COLO829 (cell line): ENCODE measurements at places on chromosomes 7 and 10.
A peak's percentile ranks its signal among the peaks of the same experiment; 100 is the strongest.

- DNase-seq, result no peak
These were observed 178.6 kb upstream of the GALNT17 start for GRCh38 chr7:70953331-70953741.

GRCh38 chr10:101397140-101397539 is 43.2 kb downstream of the BTRC start:
- peak; percentile 17 for DNase-seq

DNA sequence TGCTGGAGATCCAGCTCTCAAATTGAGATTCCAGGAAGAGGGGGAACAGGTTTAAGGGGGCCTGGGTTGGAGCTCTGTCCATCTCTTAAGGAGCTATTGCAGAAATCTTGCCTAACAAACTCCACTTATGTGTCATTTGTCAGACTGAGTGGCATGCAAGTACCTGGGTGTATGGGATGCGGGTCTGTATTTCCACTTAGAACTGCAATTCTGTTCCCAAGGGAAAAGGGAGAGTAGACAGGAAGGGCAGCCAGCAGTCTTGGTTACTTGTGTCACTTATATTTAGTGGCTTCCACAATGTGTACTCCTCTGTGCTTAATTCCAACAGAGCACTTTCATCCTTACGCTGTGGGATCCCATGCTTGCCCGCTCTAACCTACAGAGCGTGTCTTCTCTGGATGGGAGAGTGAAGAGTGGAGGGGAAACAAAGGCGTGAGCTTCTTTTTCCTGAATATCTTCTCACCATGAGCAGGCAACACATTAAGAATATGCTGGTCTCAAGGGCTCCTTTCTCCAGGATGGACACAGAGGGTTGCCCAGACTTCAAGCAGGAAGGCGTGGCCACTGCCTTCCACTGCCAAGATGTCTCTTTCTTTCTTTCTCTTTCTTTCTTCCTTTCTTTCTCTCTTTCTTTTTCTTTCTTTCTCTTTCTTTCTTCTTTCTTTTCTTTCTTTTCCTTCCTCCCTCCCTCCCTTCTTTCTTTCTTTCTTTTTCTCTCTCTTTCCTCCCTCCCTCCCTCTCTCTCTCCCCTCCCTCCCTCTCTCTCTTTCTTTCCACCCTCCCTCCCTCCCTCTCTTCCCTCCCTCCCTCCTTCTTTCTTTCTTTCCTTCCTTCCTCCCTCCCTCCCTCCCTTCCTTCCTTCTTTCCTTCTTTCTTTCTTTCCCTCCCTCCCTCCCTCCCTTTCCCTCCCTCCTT is 153.8 kb upstream of the TNS3 start:
- no peak for DNase-seq

GRCh38 chr10:125084191-125084613 is 76.2 kb downstream of the CTBP2 start:
- DNase-seq, result peak; percentile 15

GRCh38 chr7:28954946-28955345 is 3.2 kb downstream of the TRIL start:
- no peak for DNase-seq

DNA sequence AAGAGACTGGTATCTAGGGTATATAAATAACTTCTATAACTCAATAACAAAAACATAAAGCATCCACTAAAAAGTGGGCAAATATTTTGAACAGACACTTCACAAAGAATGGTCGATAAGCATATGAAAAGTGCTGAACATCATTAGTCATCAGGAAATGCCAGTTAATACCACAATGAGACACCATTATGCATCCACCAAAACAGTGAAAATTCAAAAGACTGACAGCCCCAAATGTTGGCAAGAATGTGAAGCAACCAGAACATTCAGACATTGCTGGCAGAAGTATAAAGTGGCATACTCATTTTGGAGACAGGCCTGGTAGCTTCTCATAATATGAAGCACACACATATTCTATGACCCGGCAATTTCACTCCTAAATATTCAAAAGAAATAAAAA is 26.5 kb upstream of the GSAP start:
- DNase-seq, result no peak

- no peak for DNase-seq
These were observed 10.8 kb upstream of the POLM start for GRCh38 chr7:44093102-44093641.

- DNase-seq, result no peak
These were observed 13.1 kb downstream of the PLEKHA1 start for GRCh38 chr10:122387572-122387971.

DNA sequence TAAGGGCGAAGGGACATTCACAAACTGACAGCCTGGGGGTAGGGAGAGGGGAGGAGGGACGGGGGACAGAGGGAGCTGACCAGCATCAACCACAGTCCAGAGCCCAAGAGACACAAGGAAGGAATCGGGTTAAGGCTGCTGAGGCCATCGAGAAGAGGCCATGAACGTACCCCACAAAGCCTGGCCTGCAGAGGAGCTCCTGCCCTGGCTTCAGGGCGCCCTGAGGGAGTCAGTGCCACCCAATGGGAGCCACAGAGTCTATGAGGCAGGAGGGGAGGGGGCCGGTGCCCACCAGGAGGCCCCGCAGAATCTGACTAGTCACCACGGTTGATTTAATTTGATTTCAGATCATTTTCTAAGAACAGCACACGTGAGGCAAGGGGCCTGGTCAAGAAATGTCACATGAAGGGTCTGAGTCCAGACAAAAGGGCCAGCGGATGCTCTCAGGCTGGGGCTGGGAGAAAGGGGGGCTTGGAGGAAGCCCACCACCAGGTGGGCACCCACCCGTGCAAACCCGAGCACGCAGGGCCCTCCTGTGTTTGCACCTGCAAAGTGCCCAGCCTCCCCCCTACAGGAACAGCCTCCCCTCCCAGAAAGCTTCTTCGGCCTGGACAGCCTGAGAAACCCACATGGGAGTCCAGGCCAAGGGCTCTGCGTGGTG is 40.4 kb downstream of the CAMK2B start:
- DNase-seq, result no peak

DNA sequence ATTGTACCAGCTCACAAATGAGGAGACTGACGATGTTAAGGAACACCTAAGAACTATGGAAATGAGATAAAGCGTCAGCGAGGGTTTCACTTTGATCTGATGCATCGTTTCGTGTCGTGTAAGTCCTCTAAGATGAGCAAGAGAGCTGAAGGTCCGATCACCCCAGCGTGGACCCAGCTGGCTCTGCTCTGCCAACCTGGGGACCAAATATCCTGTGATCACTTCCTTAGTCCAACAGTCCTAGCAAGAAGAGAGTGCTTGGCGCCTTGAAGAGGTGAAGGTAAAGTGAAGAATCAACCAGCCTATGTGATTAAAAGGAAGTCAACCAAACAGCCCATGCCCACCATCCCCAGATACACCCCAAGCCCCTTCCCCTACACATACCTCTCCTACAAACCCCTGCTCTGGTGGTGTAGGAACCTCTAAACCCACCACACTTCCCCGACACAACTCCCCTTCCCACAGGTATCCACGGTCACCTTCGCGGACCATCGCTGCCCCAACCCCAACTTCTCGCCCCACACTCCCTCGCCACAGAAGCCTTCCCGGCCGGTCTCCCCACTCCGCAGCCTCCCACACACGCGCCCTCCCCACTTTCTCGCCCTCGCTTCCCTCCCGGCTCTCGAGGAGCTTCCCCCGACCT is 722 bp downstream of the UPF2 start:
- DNase-seq, result peak; percentile 6

- no peak for DNase-seq
These were observed 4.1 kb downstream of the JAKMIP3 start for GRCh38 chr10:132069849-132070182.

DNA sequence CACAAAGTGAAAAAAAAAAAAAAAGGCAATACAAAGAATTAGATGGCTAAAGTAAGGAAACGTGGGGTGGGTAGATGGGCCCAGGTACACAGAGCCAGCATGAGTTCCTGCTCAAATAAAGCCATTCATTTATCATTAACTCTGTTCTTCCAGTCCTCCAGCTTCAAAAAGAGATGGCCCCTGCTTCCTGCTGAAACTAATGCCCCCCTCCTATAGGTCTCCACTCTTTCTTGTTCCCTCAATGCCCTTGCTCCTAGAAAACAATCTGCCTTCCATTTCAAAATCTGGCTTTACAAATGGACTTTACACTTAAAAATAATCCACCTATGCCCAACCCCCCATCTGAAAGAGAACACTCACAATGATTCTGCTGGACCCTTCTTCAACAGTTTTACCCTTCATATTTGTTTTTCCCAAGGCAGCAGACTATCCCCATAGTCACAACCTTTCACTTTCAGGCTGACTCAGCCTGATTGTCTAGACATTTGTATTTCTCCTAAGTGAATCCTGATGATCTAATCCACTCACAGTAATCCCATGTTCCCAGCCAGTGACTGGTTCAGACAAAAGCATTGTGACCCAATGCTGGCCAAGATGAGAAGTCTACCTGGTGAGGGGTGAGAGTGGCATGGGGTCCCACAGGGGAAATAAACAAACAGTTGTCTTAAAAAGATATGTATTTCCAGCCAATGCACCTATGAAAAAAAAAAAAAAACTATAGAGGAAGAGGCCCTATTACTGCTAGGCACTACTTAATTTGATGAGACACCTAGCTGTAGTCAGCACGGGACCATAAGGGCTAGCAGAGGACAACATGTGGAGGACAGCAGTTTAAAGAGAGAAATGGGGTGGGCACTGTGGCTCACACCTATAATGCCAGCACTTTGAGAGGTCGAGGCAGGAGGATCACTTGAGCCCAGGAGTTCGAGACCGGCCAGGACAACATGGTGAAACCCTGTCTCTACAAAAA is 74.6 kb upstream of the GRID1 start:
- no peak for DNase-seq

DNA sequence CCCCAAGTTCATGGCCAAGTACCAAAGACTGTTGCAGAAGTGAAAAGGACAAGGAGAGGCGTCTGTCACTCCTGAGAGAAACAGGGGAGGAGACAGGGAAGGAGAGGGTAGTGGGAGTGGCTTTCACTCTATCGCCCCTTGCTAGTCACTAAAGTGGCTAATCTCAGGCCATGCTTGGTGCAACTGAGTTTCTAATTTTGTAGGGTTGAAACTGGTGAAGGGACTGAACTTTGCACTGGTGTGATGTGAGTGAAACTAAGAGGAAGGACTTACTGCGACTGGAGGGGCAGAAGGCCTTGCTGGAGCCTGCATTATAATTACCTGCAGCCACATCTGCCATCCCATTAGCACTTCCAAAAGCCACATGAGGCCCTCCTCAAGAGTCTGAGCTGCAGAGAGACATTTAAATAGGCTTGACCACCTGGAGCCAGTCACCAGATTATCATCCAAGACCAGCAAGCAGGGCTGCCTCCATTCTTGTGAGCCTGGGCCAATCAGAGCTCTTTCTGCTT is 107.2 kb upstream of the EEPD1 start:
- DNase-seq, result no peak

DNA sequence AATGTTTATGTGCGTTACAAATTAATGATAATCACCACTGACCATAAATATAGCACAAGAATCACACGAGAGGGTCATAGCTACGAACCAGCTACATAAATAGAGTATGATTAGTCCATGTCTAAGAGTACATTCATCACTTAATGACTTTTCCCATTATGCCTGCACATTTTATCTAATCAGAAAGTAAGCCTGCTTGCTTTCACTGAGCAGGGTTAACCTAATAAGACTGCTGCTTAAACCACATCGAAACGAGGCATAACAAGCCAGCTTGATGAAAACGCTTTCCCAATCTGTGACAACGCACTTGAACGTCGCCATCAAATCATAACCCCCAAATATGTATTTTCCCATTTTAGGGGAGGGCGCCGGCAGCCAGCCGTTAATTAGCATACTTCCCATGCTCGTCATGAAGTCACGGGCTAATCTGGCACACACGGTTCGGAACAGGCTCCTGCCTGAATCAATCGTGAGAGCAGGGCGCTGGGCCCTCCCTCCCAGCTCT is 71.5 kb downstream of the EBF3 start:
- no peak for DNase-seq

DNA sequence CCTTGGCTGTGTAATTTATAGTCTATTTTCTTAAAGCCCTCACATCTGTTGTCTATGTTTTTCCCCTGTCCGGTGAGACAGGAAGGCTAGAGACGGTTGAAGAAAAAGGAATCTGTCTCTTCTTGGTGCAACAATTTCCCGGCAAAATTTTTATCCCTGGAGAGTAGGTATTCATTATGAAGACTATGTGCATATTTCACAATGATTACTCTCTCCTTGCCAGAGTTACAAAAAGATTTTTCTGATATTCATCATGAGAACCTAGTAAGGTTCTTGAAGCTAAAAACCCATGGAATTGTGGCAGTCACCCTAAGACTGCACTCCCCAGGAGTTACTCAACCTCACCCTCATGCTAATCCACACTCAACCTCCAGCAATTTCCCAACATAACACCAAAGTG is 55.0 kb upstream of the GHITM start:
- no peak for DNase-seq

DNA sequence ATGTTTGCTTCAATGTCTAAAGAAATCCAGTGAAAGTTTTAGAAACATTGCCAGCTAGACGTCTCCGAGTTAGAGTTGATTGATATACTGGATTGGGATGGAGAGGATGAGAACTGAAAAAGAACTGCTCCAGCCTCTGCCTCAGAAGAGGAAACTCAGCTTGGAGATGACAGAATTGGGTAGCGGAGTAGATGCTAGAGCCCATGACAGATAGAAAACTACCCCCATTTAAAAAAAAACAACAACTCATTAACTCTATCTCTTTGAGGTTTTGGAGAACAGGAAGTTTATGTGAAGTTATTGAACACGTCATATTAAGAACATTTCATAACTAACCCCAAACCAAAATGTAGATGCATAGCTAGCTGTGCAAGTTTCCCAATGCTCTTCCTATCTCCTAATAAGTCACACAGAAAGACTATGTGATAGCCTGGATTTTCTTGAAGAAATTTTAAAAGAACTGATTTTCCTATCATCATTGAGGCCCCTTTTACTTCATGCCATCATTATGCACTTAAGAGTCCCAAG is 28.3 kb upstream of the AFAP1L2 start:
- no peak for DNase-seq

- DNase-seq, result no peak
These were observed 56.2 kb upstream of the GDF10 start for GRCh38 chr10:47243791-47244190.

DNA sequence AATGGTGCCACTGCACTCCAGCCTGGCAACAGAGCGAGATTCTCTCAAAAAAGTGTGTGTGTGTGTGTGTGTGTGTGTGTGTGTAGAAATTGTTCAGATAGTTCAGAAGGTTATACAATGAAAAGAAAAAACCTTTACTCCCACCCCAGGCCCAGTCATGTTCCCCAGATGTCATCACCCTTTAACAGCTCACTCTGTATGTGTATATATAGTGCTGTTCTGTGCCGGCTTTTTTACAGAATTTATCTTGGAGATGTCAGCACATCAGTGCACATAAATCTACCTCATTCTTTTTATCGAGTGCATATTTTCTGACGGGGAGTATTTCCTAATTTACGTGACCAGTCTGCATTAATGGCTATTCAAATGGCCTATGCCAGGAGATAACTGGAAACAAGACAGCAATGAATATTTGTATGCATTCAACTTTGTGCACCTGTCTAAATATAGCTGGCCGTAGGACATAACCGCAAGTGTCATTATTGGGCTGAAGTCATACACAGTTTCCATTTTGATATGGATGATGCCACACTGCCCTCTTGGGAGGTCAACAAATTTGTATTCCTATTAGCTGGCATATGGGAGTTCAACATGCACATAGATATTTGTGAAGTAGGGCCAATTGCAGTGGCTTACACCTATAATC is 11.7 kb downstream of the NIPSNAP2 start:
- no peak for DNase-seq
